Fibroblast of the aortic adventitia (primary cell): ENCODE measurements at places on chromosomes 6 and 20. TPM values are rescaled to one million over a fixed set of nuclear protein-coding genes. Genes with fewer than 3 reads are reported as not detected.

DNA sequence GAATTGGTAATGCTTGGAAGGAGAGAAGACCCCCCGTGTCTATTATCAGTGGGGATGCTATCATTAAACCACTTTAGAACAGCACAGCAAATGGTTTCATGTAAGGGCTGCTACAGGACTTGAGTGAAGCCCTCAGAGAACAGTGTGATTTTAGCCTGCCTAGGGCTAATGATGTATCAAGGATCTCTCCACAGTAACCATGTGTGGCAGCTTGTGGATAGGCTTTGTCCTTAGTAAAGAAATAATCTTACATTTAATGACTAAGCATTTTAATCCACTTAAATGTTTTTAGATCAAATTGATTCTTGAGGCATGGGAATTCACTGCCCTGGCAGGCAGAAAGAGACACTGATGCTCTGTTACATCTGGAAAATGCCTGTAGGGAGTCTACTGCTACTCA is 495.1 kb downstream of the NKAIN2 start:
- DNase-seq, result no peak

SLC35D3 gene
- not detected in 2 replicates for total RNA-seq

- DNase-seq, result no peak
These were observed 16.9 kb downstream of the ADGRG6 start for GRCh38 chr6:142318714-142319113.

- DNase-seq, result no peak
These were observed 177.7 kb upstream of the SNX9 start for GRCh38 chr6:157645201-157645795.

DNA sequence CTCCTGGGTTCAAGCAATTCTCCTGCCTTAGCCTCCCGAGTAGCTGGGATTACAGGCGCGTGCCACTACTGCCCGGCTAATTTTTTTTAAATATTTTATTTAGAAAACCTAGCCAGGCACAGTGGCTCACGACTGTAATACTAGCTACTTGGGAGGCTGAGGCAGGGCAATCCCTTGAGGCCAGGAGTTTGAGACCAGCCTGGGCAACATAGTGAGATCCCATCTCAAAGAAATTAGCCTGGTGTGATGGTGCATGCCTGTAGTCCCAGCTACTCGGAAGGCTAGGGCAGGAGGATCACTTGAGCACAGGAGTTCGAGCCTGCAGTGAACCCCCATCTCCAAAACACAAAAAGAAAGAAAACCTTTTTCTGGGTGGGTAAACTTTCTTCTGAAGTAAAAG is 2.4 kb downstream of the SLC44A4 start:
- DNase-seq, result no peak
